NCI-H187 treated with DMSO at 0.1 percent for 48 hours (cell line): ENCODE measurements at places on chromosomes 5 and 9.

DNA sequence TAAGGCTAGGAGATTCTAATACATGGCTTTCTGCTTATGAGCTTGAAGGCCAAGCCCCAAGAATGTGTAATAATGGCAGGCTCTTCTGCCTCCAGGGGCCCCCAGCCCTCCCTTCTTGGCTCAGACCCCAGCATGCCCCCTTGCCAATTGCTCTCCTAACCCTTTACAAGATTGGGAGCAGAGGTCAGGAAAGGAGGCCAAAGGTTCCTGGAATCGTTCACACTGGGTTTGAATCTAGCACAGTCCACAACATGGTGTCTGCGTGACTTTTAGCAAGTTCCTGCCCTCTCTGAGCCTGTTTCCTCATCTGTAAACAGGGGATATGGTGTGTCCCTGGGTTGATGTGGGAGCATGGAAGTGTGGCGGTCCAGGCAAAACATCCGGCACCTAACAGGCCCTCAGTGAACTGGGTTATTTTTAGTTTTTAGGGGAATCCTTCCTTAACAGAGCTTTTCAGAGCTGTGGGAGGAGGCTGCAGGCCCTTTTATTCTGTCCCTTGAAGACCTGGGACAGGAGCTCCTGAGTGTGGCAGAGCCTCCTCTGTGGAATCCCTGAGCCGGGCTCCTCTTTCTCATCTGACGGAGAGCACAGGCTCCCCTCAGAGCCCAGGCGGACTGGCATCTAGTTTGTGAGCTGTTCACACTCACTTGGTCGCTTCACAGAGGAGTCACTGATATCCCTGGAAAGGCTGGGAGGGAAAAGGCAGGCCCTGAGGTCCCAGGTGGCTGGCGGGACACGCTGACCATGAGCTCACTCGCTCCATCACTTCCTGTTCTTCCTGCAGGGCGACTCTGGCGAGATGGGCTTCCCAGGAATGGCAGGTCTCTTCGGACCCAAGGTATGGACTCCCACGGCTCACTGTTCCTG lies 23.4 kb upstream of the ORM1 start:
- DNase-seq = no peak

- no peak for DNase-seq
These were observed 441.2 kb upstream of the CHD1 start for GRCh38 chr5:99369797-99370593.

DNA sequence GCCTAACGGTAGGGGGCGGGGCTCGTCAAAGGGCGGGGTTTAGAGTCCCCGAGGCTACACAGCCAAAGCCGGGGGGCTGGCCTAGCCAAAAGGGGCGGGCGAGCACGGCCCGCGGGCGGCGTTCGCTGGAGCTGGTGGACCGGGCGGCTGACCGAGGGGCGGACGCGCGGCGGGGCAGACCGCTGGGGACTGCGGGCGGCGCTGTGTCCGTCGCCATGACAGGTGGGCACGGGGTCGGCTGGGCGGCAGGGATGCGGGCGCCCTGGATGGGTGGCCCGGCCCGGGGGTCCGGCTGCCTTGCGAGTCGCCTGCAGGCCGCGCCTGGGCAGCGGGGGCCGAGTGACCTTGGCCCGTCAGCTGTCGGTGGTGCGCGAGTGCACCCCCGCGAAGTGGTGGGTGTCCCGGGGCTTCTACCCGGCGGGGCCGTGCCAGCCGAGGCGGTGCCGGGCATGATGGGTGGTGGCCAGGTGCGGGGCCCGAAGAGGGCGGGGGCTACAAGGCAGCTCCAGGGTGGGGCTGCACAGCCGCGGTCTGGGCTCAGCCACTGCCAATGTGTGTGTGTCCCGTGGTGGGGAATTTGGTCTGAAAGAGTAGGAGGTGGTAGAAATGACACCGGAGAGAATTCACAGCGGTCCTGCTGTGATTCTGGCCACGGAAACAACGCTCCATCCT lies at the start of gene CARD19:
TSS of gene CARD19 (plus strand) at position 87 of the 672 bp plus-strand sequence. CDS start at position 216, 129 bp downstream.
- no peak for DNase-seq

DNA sequence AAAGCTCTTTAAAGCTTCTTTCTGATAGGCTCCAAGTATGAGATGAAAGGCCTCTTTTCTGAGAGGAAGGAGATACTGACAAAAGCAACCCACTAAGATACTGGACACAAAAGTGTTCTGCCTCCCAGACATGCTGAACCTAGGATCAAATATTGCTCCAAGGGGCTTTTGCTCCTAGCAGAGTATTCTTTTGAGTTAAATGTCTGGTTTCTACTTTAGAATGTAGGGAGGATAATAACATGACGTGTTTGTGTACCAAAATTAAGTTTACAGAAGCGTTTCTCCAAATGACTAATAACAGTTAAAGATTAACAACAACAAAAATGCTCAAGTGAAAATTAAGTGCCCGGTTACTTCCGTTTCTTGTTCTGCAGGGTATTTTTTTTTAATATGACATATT lies 2293.3 kb upstream of the C9orf72 start:
- no peak for DNase-seq

DNA sequence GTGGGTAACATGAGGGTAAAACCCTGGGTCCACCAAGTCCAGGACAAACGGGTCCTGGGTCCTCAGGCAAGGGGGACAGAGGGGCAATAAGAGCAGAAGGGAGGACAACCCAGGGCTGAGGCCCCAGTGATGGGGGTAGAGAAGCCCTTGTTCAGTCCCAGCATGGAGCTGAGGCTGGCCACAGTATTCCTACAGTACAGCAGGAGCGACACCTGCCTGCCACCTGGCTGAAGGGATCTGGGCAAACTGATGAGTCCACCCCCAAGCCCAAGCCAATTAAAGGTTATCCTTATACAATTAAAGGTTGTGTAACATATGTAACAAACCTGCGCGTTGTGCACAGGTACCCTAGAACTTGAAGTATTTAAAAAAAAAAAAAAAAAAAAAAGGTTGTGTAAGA lies 97.7 kb upstream of the LRRTM2 start:
- DNase-seq = no peak

DNA sequence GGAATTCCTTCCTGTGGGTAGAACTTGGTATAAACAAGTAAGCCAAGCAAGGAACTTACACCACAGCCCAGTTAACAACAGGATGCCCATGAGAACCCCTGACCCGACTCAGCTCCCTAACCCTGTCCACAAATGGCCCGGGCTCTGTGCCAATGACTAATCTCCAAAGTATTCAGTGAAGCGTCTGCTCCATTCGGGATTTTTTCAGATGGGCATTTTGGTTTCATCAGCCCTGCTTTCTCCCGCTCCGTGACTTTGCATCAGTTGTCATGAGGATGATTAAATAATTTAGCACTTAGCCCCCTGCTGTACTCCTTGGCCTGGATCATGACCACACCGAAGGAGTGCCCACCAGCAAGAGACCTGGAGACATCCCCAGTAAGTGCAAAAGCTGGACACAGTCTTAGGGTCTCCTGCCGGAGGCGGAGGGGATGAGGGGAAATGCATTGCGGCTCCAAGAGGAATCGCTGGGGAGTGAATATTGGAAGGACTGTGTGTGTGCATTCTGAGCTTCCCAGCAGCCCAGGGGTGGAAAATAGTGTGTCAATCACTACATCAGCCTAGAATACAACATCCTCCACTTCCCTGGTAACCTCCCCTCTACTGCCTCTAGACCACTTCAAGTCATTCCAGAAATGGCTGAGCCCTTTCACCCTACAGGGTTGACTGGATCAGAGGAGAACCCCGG lies 41.4 kb upstream of the DNAH5 start:
- DNase-seq = no peak

DNA sequence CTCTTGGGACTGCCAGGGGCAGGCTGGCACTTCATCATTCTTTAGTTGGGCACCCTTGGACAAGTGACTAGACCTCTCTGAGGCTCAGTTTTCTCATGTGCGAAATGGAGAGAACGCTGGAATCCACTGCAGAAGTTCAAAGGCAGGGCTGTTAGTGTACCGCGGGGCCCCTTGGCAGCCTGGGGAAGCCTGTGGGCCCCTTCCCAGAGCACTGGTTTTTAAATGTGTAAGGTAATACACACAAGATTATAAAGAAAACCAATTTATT lies 209.5 kb upstream of the MVB12B start:
- DNase-seq = no peak

DNA sequence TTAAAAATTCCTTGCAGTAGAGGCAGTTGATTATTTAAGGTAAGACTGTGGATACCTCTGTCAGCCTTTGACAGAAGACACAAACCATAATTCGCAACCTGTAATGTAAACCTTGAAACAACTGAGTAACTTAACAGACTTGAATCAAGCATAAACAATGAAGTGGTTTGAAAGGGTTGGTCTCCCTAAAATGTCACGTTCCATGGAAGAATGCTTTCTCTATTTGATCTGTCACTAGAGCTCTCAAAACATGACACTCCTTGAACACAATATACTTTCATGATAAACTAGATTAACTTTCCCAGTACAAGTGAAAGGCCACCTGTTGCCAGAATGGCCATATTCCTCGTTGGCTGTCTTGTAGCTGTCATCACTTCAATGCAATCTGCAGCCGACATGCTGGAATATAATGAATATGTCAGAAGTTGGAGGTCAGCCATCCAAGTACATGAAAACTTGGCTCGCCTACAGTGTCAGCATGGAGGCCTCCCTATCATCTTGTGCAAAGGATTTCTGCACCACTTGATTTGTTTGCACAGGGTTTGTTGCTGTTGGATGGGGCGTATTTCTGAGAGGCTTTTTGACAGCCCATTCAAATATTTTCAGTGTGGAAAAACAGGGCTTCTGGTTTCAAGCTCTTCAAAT lies 228.0 kb downstream of the TLE4 start:
- peak; percentile 36 for DNase-seq

DNA sequence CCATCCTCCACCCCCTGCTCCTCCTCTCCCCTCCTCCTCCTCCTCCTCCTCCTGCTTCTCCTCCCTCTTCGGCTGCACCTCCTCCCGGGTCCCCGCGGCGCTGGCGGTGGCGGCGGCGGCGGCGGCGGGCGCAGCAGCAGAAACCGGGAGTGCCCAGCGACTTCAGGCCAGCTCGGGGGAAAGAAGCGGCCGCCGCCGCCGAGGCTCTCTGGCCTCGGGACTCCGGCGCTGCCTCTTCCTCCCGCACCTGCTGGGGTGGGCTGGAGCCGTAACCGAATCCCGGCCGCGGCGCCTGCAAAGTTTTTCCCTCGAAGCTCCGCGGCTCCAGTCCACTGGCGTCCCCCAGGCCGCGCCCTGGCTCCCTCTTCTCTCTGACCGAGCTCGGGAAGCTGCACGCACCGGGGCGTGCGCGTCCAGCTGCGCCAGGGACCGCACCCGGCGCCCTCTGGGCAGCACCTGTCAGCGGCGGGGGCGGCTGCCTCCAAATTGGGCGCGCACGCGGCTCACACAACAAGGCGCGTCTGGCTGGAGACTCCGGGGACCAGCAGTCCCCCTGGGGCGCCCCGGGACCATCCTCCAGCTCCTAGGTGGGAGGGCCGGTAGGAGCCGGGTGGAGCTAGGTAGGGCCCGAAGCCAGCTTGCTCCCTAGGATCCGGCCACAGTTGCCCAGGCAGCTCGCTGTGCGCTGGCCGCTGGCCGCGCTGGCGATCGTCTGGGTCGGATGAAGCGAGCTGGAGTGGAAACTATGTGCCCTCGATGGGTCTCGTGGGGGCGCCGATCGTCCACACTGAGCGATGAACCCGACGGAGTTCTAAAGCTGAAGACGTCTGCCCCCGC lies at the start of gene MCTP1:
TSS of gene MCTP1 (minus strand) at position 523 of the 837 bp plus-strand sequence.
- no peak for DNase-seq

DNA sequence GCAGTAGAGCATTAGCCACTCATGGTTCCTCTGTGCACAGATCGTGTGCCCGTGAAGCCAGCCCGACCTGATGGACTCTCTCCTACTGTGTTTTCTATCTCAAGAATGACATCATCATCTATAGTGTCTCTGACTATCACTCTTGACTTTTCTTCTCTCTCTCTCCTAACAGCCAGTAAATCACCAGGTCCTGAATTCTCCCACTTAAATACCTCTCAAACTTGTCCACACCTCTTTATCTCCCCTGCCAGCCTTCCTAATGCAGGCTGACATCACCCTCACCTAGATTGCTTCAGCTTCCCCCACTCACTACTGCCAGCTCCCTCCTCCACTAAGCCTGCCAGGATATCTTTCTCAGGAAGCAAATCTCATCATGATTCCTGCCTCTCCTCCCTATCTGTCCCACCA lies 90.6 kb upstream of the MIER3 start:
- DNase-seq = no peak

DNA sequence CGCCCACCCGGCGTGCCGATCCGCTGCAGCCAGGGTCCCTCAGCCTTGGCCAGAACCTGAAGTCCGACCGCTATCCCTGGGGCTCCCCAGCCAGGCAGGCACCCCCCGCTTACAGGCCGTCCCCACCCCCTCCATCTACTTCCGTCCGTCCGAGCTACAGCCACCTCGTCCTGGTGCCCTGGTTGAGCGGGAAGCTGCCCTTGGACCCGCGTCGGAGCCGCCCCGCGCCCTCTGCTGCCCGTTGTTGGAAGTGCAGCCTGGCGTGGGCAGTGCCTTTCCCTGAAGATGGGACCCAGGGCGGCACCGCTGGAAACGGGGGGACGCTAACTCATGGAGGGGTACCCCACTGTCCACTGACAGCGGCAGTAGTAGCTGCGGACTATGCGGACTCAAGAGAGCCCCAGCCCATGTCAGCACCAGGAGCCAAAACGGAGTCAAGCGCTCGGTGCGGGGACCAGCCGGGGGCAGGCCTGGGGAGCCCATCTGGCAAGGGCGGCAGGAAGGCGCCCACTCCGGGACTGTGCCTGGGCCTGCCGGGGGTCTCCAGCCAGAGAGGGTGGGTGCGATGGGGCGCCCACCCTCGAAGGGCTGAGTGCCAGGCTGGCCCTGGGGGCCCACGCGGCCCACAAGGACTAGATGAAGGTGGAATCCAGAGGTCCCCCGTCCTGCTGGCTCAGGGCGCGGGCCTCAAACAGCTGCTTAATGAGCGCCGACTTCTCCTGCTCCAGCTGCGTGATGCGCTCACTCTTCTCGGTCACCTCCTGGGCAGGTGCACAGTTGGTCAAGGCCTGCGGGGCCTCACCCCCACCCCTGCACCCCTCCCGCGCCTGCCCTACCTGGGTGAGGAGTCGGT lies 6.1 kb downstream of the SAPCD2 start:
- DNase-seq = no peak

DNA sequence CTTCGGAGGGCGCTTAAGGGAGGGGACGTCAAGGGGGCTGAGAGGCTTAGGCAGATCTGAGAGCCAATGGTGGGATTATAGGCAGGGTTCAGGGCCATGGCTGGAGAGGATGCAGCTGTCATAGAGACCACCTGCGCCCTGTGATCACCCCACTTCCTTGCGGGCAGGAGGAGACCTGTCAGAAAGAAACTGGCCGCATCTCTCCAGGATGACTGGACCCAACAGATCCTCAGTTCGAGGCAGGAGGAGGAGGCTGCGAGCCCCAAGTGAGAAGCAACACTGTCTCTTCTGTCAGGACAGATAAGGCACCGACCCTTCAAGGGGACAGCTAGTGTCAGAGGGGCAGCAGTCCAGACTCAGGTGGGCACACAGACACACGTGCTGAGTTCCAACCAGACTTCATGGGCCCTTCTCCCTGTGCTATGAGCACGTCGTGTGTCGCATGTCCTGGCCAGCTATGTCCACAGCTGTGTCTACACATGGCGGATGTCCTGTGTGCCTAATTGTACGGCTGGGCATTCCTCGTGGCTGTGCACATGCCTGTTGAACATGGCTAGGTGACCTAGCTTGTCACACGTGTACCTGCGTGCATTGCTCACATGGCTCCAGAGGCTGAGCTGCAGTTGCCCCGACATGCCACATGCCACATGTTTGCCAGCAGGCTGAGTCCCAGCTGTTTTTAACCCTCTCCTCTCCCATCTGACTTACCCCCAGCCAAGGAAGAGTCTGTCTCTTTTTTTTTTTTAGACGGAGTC lies 583 bp upstream of the AQP3 start:
- DNase-seq = no peak

- DNase-seq = no peak
These were observed 2.0 kb upstream of the SPINK9 start for GRCh38 chr5:148333262-148333849.
